ENCODE measurements at places on chromosomes 2 and 18. TPM values are rescaled to one million over a fixed set of nuclear protein-coding genes. Genes with fewer than 3 reads are reported as not detected.

DTYMK gene
- 11.6 TPM for total RNA-seq

SIX2 gene
- not detected for total RNA-seq

- peaks cover 4% of the 10 kb centered on the region for H3K27me3 ChIP-seq
- H3K36me3 ChIP-seq, result no peaks in the 10 kb centered on the region
- no peak overlapping the region for H3K27ac ChIP-seq
- H3K4me3 ChIP-seq, result no peak overlapping the region
Measured at GRCh38 chr2:209974576-209974975, 27.9 kb upstream of the RPE start.

GRCh38 chr18:3458952-3459853 is 9.2 kb downstream of the TGIF1 start:
- peaks cover 19% of the 10 kb centered on the region for H3K36me3 ChIP-seq

GRCh38 chr2:74927621-74928020 is 30.8 kb upstream of the POLE4 start:
- H3K27ac ChIP-seq, result no peak overlapping the region
- no peak for DNase-seq
- no peaks in the 10 kb centered on the region for H3K4me1 ChIP-seq

DNA sequence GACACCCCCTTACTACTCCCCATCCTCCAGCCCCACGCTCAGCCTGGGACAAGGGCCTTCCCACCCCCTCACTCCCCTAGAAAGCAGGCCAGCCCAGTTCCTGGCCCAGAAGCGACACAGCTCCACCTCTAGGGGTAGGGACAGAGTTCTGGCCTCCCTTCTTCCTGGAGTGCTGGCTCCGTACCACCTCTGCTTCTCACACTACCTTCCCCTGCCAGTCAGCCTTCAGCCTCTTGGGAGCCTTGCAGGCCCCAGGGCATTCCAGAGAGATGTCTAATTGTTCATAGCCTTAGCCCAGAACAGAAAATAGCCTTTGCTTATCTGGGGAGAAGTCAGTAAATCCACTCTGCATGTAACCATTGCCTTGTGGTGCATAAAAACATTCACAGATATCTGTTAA is 13.1 kb upstream of the CATIP start:
- peaks cover 6% of the 10 kb centered on the region for H3K27me3 ChIP-seq
- H3K27ac ChIP-seq, result no peak overlapping the region
- no peak for DNase-seq

- no peak overlapping the region for H3K27ac ChIP-seq
- H3K4me3 ChIP-seq, result no peak overlapping the region
- H3K36me3 ChIP-seq, result no peaks in the 10 kb centered on the region
Measured at GRCh38 chr2:5176764-5177163, 515.4 kb upstream of the SOX11 start.

GRCh38 chr18:45255197-45255890 is 359.9 kb upstream of the SLC14A2 start:
- H3K4me3 ChIP-seq, result no peak overlapping the region

GRCh38 chr2:216292886-216293301 is 79.4 kb downstream of the MARCHF4 start:
- no peaks in the 10 kb centered on the region for H3K4me1 ChIP-seq
- H3K36me3 ChIP-seq, result no peaks in the 10 kb centered on the region
- H3K4me3 ChIP-seq, result no peak overlapping the region
- no peak for DNase-seq
- H3K27me3 ChIP-seq, result no peaks in the 10 kb centered on the region
